Left renal cortex interstitium (tissue), 4 donors: ENCODE measurements at places on chromosomes 2 and 18.

DNA sequence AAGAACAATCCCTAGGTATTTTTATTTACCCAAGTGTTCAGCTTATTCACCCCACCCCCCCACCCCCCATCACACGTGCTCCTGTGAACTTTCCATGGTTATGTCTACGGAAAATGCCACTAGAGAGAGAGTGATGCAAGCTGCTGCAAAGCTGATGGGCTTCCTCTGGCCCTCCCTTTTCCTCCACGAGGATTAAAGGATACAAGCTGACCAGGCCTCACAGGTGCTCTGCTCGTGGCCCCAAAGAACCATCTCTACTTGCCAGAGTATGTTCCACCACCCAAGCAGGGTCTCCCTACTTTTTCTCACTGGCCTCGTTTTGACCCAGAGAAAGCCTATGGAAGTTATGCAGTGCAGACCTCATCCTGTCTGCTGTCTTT is 342.6 kb downstream of the CELF4 start:
- DNase-seq = no peak

DNA sequence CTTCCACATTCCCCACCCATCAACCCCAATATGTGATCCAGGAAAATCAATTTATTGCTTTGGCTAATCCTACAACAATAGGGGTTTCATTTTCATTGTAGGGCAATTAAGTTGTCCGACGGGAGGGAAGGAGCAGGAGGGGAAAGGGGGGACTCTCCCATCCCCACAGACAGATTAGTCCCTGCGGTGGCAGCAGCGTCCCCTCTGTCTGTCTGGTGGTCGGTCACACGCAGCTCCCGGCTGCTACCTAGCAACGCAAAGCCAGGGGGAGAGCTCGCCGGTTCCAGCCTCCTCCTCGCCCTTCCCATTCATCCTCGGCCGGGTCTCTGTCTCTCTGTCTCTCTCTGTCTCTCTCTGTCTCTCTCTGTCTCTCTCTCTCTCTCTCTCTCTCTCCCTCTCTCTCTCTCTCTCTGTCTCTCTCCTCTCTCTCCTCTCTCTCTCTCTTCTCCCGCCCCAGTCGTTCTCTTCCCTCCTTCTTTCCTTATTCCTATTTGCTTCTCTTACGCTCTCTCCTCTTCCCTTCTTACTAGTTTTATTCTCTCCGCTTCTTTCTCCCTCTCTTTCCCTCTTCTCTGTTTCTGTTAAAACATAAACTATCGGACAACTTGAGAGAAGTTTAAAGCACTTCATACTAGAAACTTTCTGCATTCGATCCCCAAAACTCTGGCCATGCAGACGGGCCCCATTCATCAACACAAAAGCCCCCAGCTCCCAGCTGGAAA is 1.2 kb downstream of the LRP2 start:
- no peak for DNase-seq

DNA sequence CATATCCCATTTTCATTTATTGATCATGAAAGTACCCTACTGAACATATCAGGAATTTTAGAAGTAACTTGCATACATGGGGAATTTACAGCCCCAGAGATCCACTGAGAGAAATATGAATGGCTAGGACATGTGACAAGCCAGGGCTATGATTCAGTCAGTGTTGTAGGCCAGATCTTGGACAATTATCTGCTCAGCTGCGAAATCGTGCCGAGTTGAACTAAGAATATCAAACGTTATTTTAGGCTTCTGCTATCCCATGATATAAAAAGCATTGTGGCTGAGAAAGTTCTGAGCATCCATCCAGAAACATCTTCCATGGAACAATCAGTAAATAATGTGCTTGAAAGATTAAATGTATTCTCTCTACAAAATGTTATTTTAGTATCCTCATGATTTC is 85.7 kb upstream of the UNC80 start:
- DNase-seq = no peak

- no peak for DNase-seq
These were observed 81.0 kb downstream of the TPO start for GRCh38 chr2:1494257-1494656.

- no peak for DNase-seq
These were observed 41.3 kb downstream of the VPS54 start for GRCh38 chr2:63977904-63978303.

- no peak for DNase-seq
These were observed 5.3 kb upstream of the TMEM37 start for GRCh38 chr2:119426396-119426675.

DNA sequence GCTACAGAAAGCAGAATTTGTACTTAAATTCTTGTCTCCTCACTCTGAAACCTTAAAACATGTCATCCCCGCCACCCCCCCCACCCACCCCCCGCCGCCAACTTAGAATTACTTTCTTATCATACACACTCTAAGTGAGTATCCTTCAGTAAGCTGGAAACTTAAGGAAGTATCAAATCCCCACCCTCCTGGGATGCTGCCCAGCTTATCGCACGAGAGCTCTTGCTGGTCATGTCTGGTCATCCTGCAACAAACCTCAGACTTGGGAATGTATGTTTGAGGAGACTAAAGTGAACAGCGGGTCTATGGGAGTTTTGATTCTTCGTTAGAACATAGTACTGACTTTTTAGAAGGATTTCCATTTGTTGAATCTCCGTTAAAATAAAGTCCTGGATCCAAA is 203.3 kb downstream of the PTGR3 start:
- DNase-seq = no peak

DNA sequence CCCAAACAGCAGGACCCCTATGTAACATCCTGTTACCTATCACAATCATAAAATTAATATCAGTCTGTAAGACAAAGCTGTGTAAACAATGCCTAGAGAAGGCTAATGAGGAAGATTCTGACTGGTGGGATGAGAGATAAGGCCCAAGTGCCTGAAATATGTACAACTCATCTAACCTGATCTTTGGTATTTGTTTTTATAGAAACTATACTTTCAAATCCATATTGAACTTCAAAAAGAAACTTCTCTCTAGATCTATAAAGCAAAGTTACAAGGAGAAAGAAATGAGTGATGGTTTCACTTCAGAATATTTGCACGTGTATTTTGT is 36.1 kb upstream of the ITGA4 start:
- no peak for DNase-seq

DNA sequence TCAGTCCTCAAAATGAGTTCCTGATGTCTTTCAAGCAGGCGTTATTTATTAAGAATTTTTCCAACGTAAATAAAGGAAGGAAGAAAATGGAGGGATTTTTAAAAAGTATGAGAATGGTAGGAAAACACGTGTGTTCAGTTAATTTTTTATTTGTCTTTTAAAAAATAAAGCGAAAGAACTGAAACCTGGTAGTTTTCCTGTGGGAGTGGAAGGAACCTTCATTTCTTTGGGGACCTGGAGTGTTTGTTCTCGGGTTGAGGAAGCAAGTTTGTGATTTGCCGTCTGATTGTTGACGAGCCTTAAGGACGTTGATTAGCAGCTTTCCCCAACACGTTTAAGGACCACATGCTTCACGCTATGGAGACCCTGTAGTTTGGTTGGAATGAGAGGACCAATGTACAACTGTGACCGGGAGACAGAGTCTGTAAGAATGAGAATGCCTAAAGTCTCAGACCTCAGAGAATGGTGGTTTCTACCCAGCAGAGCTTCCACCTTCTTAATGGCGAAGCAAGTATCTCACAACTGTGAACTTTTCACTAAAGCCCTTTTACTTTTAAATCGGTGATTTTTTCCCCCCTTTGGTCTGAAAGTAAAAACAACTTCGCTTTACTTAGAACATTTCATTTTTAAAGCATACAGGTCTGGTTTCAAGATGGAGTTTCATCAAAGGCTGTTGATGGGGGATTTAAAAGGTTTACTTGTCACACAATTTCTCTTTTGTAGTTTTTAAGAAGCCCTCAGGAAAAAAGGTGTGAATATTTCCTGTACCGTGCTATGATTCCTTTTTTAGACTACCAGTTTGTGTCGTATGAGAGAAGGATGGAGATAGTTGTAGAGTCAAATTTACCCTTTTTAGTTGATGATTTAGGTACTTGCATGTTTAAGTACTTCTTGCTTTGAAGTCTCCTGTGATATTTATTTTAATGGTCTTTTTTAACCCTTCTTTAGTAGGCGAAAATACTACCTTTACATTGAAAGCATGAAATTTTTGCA is 1.4 kb downstream of the TTC39C start:
- DNase-seq = no peak

DNA sequence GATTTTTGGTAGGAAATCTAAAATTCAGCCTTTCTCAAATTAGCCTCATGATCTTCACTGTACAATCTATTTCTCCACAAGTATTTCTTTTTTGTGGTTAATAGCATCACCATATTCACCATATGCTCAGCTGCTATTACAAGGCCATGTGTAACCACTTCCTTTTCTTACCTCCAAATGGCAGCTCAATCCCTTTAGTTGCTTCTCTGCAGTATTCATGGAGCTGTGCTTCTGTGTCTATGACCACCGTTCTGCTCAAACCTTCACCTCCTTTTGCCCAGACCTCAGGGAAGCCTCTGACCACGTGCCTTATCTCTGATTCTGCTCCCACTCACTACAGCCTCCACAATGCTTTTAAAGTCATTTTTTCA is 126.7 kb upstream of the TMEM200C start:
- no peak for DNase-seq

DNA sequence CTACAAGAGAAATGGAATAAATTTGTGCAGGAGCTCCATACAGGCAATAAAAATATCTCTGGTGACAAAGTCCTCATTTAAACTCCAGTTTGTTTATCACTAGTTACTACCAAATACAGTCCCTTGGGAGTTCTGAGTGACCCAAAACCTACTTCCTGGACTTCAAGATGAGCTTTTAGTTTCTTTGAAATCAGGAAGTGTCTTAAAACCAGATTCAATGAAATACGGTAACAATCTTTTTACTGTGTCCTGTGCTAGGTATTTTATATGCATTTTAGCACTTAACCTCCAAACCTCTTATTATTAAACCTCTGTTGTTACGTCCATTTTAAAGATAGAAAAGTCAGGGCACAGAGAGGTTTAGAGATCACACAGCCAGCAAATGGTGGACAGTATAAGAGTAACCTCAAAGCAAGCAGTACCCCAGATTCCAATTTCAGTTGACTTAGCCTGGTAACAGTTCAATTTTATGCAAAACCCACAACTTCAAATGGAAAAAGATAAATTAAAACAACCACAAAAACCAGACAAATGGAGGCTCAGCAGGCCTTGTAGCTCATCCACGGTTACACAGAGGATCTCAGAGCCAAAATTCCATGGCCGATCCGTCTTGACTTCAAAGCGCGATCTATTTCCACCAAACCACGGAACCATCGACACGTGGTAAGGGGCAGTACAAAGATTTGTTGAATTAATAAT is 1.3 kb upstream of the KCMF1 start:
- DNase-seq = no peak

GRCh38 chr18:42064109-42064508 is 109.1 kb downstream of the PIK3C3 start:
- no peak for DNase-seq

GRCh38 chr18:74862094-74862493 is 264.4 kb downstream of the ZNF407 start:
- DNase-seq = no peak

GRCh38 chr2:219965287-219966194 is 338.1 kb downstream of the SLC4A3 start:
- DNase-seq = no peak

DNA sequence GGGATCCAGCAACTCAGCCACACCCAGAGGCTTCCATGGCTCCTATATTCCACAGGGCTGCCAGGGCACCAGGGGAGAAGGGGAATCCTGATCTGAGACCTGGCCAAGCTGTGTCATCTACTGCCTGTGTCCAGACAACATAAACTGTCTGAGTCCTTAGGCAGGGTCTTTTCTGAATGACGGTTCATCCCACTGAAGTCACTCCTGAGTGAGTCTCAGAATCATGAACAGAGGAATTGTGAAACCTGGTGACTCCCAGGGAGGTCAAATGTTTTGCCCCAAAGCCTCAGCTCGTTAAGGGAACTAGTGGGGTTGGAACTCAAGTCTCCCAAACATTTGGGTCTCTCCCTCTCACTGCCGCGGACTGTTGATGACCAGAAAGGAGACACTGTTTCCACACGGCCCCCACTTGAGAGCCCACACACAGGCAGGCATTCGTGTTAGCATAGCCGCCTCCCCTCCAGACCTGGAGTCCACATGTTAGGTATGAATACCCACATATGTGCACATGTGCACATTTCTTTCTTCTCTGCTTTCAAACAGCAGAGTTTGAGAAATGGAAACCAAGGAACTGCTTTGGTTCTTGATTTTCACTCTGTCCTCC is 125.0 kb upstream of the MSH6 start:
- DNase-seq = no peak

DNA sequence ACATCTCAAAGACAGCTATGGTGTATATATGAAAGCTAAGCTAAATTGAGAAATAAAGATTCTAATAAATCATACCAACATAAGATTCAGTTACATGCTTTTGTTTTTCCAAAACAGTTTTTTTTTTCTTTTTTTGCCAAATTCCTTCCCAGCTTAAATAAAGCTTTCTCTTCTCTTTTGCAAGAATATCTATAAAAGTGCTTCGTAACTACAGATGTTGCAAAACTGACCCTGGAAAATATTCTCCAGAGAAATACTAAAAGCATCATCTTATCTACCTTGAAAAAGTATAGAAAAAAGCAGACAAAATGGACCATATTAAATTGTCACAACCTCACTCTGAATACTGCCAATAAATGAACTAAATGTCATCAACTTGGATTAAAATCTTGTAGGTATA is 38.7 kb downstream of the FANCL start:
- DNase-seq = no peak

- DNase-seq = no peak
These were observed 75.8 kb downstream of the ARHGEF4 start for GRCh38 chr2:130912471-130912870.

GRCh38 chr2:241652142-241652541 is 14.6 kb downstream of the ATG4B start:
- no peak for DNase-seq
